Tibial nerve (tissue), 4 donors: ENCODE measurements at places on chromosomes 6 and 20.

- DNase-seq = no peak
Measured at GRCh38 chr6:99353126-99353525, 3.7 kb upstream of the FAXC start.

- DNase-seq = peak; percentile 56
Measured at GRCh38 chr6:149840345-149841075, 23.6 kb downstream of the LRP11 start.

DNA sequence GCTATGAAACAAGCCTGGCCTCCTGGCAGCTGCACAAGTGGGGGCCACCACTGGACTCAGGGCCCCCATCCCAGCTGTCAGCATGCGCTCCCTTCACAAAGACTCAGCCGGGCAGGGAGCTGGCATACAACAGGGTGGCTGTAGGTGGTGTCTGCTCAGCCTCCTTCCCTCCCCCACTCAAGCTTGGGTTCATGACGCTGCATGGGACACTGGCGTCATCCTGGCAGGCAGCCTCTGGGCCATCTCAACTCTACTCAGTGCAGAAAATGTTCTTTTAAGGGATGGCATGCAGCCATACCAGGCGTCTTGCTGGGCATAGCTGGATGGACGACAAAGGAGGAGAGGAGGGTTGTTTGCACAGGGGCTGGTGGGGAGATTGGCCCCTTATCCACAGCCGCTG, 30.5 kb downstream of the SAYSD1 start:
- DNase-seq = no peak

GRCh38 chr6:82906489-82906888, 159.2 kb downstream of the UBE3D start:
- no peak for DNase-seq

DNA sequence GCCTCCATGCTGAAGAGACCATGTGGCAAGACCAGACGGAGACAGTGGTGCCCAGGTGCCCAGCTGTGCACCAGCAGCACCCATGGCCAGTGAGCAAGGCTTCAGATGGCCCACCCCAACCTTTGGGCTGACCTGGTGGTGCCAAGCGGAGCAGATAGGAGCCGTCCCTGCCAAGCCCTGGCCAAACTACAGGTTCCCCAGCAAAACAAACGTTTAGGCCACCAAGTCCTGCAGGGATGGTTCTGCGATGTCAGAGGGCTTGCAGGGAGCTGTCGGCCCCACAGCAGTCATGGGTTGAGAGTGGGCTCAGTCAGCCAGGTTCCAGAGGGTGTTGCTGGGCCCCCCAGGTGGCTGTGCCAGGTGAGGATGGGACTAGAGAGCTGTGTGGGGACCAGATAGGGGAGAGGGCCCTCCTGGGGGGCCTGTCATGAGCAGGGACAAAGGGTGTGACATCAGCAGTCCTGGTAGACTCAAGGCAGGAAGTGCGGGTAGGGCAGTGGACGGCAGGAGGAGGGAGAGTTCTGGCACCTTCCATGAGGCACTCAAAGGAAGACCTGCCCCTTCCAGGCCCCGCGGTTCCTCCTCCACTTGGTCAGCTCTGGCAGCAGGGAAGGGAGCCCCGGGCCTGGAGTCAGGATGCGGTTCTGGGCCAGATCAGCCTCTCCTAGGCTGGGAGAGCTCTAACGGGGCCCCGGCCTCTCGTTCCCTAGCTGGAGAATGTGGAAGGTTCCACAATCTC, 342.4 kb downstream of the ZFAND3 start:
- DNase-seq = no peak

DNA sequence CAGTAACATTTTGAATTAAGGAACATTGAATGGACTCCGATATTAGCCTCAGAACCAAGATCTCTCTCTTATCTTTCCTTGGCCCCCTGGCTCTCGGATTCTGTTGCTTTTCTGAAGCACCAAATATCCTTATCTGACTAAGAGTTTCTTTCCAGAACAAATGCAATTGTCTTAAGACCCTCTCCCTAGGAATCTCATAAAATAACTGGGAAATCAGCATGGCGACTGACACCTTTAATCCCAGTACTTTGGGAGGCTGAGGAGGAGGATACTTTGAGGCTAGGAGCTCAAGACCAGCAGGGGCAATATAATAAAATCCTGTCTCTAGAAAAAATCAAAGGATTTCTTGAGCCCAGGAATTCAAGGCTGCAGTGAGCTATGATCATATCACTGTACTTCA, 984.5 kb downstream of the HACE1 start:
- DNase-seq = no peak

GRCh38 chr20:6184086-6184485, 61.3 kb upstream of the FERMT1 start:
- no peak for DNase-seq

DNA sequence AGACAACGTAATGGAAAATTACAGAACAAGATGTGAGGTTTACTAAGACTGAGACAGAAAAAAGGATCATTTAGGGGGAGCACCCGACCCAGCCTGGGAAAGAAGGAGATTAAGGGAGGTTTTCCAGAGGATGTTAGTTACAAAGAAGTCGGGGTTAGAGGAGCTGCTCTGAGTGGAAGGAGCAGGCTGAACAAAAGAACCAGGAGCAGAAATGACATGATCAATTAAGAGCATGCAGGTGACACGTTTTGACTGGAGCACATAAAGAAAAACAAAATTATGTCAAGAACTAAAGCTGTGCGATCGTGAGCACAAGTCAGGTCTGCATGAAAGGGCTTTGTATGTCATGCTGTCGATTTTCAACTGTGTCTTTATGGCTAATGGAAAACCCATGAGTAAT, 417.3 kb upstream of the MARCKS start:
- no peak for DNase-seq

DNA sequence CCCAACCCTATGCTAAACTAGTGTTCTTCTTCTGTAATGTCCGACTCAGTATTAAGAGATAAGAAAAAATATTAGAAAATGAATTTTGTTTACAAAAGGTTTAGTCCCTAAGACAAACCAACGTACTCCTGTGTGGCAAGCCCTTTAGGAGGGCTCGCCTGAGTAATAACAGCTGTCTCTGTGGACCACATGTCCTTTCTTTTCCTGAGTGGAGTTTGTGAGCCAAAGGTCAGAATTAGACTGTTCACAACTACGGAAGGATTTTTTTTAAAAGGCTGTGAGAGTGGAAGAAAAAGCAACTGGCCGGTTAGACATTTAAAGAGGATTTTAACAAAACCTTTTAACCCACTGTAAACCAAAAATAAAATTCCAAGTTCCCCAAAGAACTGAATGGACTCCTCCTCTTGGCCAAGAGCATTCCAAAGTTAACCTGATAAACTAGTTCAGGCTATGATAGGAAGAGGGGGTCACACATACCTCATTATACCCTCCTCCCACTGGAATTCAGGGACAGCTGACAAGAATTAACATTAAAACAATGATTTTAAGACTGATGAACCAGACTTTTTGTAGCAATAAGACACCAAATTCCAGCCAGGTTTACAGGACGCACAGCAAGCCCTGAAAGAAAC, 43.5 kb downstream of the FAM184A start:
- no peak for DNase-seq

DNA sequence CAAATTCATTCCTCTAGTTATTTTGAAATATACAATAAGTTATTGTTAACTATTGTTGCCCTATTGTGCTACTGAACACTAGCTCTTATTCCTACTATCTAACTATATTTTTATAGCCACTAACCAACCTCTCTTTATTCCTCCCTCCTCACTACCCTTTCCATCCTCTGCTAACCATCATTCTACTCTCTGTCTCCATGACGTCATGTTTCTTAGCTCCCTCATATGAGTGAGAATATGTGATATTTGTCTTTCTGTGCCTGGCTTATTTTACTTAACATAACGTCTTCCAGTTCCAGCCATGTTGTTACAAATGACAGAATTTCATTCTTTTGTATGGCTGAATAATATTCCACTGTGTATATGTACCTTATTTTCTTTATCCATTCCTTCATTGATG, 95.3 kb downstream of the ATXN1 start:
- DNase-seq = no peak

GRCh38 chr20:19888269-19888671, 128.9 kb upstream of the NAA20 start:
- DNase-seq = no peak

- no peak for DNase-seq
Measured at GRCh38 chr6:90425161-90425641, 128.6 kb upstream of the BACH2 start.

GRCh38 chr6:93721386-93722048, 302.2 kb upstream of the EPHA7 start:
- DNase-seq = no peak

DNA sequence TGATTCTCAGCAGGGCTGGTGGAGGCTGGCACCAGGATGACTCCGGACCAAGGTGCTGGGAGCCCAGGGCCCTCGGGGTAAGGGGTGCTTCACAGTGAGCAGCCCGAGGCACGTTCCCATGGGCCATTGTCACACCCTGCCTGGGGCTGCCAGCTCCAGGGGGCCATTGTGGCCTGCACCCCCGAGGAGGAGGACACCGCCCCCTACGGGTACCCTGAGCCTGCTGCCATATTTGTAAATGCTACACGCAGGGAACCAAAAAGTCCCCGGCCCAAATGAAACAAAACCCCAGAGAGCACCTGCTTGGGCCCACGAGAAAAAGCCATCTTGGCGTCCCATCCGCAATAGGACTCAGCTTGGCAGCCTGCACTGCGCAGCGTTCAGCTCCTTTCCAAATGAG, 64.7 kb upstream of the GATA5 start:
- DNase-seq = no peak

GRCh38 chr20:46774236-46774635, 64.8 kb downstream of the SLC2A10 start:
- DNase-seq = no peak

- no peak for DNase-seq
Measured at GRCh38 chr20:36852187-36852586, 23.8 kb upstream of the TLDC2 start.

DNA sequence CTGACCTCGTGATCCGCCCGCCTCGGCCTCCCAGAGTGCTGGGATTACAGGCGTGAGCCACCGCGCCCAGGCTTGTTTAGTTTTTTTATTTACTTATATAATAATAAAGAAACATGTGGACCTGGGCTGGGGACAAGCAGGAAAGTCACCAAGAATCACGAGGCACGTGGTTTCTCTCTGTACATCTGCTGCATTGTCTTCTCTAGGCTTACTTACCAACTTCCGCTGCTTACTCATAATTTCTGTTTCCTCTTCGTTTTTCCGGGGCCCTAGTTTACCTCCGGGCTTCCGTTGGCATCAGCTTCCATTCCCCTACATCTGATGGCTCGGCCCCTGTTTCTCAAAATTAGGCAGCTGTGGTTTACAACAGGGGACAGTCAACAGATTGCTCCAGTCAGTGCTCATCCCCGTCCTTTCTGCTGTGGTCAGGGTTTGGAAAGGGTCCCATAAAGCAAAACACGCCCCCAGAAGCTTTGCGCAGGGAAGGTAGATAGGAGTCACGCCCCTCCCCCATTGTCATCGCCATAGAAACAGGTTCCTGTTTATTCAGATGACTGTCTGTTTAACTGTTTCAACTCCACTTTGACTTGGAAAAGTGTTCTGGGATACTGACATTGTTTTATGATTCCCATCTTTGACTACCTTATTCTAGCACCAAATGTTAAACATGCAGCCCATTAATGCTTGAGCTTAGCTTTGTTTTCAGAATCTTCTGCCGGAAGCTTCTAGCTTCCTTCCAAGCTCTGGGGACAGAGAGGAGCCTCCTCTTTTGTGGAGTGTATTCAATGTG, 31.9 kb upstream of the TXLNB start:
- DNase-seq = peak; percentile 76

DNA sequence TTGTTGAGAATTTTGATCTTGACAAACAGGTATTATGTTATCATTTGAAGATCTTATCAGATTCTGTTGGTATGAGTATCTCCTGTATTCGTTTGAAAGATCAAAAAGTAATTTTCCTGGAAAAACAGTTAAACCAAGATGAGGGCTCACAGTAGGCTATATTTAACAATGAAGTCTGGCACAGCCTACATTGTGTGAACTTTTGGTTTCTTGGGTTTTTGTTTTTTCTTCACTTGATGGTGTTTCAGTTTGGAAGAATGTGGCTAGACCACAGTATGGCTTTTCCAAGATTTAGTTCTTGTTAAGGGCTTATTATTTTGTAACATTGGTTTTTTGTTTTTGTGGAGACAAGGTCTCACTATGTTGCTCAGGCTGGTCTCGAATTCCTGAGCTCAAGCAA, 306.4 kb downstream of the CDKAL1 start:
- DNase-seq = no peak

- DNase-seq = no peak
Measured at GRCh38 chr6:11484441-11484840, 53.1 kb upstream of the TMEM170B start.

DNA sequence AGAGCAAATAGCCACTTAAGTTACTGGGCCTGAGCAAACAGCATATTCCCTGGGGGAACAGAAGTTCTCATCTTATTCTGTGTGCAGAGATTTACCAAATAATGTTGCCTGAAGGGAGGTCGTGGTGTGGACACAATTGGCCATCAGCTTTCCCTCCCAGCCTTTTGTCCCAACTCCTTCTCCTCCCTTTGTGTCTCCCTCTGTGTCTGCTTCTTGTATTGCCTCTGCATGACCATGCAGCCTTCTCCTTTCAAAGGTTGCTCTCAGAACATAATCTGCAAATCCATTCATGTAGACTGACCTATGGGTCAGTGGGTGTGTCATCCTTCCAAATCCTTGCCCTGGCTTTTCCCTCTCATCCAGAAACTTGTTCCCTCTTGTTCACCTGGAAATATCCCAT, 150.3 kb upstream of the INSM1 start:
- no peak for DNase-seq

GRCh38 chr6:28449056-28449455, 5.8 kb upstream of the ZSCAN23 start:
- DNase-seq = no peak

DNA sequence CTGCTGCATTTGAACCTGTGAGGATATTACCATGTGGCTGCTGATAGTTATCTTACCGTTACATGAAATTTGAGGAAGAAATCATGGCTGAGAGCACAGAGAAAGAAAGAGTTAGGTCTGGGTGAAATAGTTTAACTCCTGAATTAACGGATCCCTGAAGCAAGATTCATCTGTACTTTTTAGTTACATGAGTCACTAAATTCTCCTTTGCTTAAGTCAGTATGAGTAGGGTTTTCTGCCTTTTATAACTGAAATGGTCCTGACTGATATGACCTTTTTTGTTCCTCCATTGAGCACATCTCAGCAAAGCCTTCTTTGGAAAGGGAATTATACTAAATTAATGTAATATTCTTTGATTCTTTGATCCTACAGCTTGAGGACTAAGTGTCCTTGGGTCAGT, 333.3 kb upstream of the ZFP64 start:
- DNase-seq = no peak

DNA sequence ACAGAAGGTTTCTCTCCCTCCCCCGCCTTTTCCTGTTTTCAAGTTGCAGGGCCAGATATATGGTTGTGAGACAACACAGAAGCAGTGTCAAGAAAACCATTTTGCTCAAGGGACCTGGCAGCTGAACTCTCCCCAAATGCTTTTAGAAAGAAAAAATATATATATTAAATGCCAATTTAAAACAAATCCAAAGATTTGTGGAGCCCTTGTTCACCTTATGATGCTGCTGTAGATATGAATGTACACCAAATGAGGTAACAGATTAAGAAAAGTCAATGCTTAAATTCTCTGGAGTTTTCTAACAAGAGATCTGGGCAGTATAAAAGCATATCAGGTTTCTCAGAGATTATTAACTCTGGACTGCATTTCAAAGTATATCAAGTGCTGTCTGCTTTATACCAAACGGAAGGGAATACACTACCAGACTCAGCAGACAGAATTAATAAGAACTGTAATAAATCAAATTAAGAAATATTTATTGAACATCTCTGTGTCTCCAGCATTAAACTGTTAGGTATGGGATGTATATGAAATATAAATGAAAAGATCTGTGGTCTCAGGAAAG, 357.5 kb downstream of the HDGFL1 start:
- DNase-seq = no peak
